ENCODE measurements at places on chromosomes 7 and 10.

DNA sequence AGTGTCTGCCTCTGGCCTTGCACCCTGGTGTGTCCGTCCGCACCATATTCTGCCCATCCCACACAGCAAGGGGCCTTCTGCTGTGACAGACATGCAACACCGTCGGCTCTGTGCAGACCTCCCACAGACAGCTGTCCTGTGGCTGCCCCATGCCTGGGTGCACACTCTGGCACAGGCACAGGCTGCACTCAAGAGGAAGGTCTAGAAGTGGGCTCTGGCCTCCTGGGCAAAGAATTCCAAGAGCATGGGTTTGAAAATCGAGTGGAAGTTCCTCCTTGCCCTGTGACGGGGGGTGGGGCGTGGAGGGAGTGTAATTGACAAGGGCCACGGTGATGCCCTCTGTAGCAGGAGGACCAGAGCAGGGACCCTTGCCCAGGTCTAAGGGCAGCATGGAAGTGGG is 4.3 kb upstream of the LOXL4 start:
- no peak for DNase-seq

DNA sequence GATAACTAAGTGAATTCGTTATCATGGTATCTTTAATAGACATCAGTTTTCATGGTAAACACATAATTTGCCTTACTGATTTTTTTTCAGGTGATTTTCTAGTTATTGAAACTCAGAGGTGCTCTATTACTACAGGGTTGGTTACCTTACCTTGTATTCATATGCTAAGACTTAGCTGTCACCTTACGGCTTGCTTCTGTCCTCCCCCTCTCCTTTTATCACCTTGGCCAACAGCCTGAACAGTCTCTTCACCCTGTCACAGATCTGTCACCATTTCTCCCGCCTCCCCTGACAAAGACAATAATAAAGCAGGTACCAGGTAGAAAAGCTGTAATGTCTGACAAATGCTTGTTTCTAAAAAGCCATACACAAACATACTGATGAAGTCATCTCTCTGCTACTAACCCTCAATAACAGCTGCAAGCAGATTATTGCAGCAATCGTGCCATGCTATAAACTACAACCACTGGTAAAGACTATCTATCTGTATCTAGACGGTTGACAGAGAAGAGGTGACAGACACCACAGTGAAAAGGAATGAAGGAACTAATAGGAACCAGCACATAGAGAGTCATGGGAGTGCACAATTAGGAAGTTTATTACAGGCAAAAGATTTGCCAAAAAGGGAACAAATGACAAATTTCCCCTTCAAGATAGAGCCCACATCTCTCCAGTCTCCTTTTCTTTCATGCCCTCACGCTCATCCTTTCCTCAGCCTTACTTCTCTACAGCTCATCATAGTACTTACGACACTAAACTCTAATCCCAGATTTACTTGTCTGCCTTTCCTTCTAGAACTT is 57.2 kb downstream of the ARHGAP12 start:
- no peak for DNase-seq

- no peak for DNase-seq
Measured at GRCh38 chr10:86402283-86402941, 35.8 kb upstream of the GRID1 start.

GRCh38 chr7:50197549-50197948 is 104.5 kb upstream of the ZPBP start:
- peak; percentile 33 for DNase-seq

DNA sequence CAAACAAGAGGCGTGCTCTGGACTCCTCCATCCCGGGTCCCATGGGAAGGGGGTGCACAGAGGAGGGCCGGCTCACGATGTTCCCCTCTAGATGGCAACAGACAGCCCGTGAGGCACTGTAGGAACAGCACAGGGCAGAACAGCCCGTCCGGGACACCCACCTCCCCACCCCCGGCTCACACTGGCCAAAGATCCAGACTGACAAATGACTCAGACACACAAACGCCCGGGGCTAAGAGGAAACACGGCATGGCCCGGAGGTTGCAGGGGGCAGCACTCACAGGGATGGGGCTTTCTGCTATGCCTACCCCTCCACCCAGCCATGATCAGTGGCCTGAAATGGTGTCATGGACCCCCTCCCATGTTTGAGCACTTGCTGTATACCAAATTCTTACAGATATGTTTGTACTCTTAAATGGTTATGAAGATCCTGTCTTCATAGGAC is 4.9 kb upstream of the ELN start:
- no peak for DNase-seq

GRCh38 chr10:48517482-48517881 is 87.4 kb downstream of the ARHGAP22 start:
- DNase-seq = no peak

DNA sequence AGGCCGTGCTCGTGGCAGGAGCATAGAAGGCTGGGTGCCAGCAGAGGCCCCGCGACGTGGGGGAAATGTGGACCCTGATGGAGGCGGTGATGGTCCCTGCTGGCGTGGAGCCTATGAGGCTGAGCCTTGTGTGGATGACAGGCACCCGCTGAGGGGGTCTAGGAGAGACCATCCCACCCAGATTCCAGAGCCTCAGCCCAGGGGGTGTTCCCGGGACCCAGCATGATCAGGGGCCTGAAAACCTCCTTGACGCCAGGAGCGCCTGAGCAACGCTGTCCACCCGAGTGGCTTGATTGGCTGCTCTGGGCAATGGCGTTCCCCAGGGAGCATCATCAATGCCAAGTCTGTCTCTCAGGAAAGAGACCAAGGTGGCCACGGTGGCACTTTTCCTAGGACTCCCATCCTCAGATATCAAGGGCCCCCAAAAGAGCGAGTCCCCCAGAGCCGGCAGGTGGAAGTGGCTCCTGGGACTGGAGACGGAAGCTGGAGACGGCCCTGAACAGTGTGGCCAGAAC is 61.1 kb downstream of the PWWP2B start:
- DNase-seq = no peak

DNA sequence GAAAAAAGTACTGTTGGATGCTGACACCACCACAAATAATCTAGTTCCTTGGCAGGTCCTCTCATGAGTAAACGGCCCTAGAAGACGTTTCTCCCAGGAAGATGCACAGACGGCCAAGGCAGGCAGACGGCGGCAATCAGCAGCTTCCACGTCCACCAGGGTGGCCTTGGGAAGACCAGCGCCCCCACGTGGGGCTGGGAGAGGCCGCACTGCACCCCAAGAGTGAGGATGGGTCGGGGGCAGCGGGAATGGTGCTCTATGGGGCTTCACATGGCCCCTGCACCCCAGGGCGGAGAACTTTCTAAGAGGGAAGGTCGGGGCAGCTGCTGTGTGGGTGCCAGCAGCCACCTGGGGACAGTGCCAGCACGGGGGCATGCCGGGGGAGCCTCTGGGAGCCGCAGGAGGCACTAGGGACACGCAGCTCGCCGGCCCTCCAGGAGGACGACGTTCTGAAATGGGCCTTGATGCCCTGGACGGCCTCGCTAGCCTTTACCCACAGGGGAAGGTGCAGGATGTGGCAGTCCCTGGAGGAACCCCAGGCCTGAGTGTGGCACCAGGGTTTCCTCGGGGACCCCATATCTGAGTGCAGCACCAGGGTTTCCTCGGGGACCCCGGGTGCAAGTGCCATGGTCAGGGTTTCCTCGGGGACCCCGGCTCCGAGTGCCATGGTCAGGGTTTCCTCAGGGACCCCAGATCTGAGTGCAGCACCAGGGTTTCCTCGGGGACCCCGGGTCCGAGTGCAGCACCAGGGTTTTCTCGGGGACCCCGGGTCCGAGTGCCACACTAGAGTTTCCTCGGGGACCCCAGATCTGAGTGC is 539.9 kb downstream of the DNAJB6 start:
- no peak for DNase-seq

GRCh38 chr7:102389810-102390209 is 6.4 kb upstream of the PRKRIP1 start:
- no peak for DNase-seq

GRCh38 chr10:90407131-90407530 is 450.7 kb downstream of the HTR7 start:
- DNase-seq = no peak

DNA sequence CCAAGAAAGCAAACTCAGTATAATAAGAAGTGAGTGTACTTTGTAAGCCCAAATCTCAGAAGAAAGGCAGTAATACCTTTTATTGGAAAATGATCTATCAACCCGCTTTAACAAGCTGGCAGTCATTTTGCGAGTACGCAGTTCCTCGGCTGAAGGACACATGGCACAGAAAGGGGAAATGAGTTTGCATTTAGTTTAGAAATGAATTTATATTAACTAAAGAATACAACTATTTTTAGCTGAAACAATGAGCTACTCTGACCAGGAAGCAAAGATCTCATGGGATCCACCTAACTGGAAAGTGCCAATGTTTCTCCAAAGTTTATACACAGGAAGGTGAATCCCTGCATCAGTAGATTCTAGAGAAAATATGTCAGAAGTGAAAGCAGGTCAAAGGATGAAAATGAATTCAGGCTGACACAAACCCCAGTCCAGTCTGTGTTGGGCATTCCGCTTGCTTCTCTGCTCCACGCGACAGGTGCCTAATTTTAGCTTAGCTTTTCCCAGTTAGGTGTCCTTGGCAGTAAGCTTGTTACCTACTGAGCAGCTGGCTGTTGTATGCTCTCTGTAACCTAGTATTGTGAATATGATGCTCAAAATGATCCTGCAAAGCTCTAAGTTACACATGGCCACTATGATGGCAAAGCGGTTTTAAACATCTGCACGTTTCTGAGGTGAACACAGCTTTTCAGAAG is 112.8 kb downstream of the LARP4B start:
- no peak for DNase-seq

DNA sequence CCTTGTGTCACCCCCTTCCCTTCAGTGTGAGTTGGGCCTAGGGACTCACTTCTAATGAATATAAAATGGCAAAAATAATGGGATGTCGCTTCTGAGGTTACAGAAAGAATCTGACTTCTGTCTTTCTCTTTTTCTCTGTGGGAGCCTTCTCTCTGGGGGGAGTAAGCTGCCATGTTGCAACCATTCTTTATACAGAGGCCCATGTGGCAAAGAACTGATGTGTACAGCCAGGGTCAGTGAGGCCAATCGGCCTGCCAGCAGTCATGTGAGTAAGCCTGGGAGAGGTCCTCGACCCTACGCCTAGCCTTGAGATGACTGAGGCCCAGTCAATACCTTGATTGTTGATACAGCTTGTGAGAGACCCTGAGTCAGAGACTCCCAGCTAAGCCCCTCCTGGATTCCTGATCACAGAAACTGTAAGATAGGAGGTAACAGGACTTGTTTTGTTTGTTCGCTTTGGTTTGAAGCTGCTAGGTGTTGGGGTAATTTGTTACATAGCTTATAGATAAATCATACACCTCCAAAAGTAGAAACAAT is 1.7 kb downstream of the TCAF1 start:
- DNase-seq = no peak

DNA sequence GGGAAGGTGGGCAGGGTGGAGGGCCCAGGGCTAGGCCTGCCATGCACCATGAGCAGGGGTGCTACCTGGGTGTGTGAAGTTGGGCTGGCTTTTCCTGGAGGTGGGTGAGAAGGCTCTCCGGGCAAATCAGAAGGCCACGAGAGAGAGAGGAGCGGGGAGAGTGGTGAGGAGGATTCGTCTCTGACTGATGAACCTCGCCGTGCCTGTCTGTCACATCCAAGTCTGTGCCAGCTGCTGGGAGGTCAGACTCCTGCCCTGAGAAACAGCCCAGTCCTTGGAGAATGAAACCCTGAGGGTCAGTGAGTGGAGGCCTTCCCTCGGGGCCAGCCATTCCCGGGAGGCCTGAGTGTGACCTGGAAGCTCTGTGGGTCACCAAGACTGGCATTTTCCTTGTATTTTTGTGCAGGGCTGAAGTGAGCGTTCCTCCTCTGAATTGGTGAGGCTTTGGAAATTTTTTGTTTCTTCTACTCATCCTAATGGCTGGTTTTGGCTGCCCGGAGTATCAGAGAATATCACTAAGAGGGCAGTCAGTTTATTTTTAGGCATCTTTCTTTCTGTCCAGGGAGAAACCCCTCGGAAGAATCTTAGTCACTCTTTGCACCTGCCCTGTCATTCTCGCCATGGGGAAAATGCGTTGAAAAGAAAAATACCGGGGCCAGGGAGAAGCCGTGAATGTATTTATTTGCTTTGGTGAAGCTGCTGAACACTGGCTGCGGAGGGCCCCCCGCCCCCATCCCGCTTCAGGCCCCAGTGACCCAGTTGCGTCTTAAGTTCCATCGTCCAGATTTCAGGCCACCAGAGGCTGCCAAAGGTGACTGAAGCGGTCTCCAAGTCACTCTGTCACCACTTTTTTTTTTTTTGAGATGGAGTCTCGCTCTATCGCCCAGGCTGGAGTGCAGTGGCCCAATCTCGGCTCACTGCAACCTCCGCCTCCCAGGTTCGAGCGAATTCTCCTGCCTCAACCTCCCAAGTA is 6.5 kb upstream of the AP5Z1 start:
- DNase-seq = no peak

- DNase-seq = no peak
Measured at GRCh38 chr7:155884225-155885166, 72.2 kb upstream of the SHH start.

GRCh38 chr7:22582863-22583622 is 83.1 kb upstream of the STEAP1B start:
- no peak for DNase-seq

DNA sequence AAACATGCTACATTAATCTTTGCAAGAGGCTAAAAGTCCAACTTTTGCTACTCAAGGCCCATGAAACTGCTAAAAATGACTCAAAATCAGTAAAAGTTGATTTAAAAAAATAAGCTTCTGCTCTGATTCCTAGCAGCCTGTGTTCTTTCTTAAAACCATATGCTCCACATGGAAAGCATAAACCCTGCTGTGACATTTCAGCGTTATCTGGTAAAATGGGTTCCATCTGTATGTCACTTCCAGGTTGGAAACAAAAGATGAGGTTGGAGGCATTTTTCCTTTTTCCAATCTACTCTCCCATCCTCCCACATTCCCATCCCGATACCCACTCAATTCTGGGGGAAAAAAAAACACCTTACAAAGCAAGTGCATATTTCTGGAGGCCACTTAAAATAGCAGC is 439.5 kb downstream of the NEBL start:
- DNase-seq = no peak

- peak; percentile 72 for DNase-seq
Measured at GRCh38 chr7:925601-926000, 28.9 kb downstream of the ADAP1 start.

DNA sequence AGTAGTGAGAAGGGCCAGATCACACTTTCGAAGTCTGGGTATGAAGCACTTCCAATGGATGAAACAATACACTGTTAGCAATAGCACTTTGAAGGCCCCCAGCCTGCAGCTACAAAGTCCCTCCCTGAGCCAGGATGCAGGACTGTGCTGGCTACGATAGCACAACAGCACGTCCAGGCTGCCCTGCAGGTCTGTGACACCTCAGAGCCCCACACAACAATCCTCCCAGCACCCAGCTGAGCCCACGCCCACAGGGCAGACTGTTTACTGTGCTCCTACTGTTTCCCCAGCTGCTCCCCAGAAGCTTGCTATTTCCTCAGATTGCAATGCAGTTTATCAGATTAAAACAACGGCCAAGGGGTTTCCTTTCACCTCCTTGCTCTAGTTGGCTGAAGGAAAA is 71.4 kb downstream of the HTR5A start:
- DNase-seq = no peak

- DNase-seq = no peak
Measured at GRCh38 chr10:77835669-77836086, 90.9 kb downstream of the DLG5 start.
